ENCODE measurements at places on chromosomes 2 and 18. TPM values are rescaled to one million over a fixed set of nuclear protein-coding genes. Genes with fewer than 3 reads are reported as not detected.

Gene CSRNP3
- 8.5 TPM for polyA plus RNA-seq

- DNase-seq, result no peak
- H3K27me3 ChIP-seq, result no peaks in the 10 kb centered on the region
- no peaks in the 10 kb centered on the region for H3K36me3 ChIP-seq
- no peaks in the 10 kb centered on the region for H3K4me1 ChIP-seq
- no peak overlapping the region for H3K4me3 ChIP-seq
These were observed 354.1 kb downstream of the TXNL1 start for GRCh38 chr18:56284319-56284718.

- DNase-seq, result no peak
- no peaks in the 10 kb centered on the region for H3K36me3 ChIP-seq
- H3K27me3 ChIP-seq, result no peaks in the 10 kb centered on the region
- peak overlapping the region; percentile 7 for H3K27ac ChIP-seq
- no peaks in the 10 kb centered on the region for H3K4me1 ChIP-seq
- H3K4me3 ChIP-seq, result no peak overlapping the region
These were observed 270.2 kb downstream of the EN1 start for GRCh38 chr2:118577202-118577601.

Gene NOSTRIN
- polyA plus RNA-seq, result 37.8 TPM

DNA sequence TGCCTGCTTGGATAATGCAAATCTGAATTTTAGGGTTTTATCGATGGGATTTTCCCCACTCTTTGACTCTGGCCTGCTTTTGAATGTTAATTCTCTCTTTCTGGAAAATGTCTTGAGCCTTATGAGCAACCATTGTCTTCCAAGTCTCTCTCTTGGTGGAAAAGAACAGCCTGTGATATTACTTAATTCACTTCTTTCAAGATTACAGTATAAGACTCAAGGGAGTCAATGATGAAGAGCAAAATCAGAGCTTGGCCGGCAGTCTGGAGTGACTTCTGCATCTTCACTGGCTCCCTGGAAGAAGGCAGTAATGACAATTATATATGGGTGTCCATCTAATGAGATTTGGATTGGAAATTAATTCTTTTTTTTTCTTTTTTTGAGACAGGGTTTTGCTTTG is 122.9 kb upstream of the ZEB2 start:
- no peak overlapping the region for H3K27ac ChIP-seq
- H3K4me3 ChIP-seq, result no peak overlapping the region
- no peak for DNase-seq
- no peaks in the 10 kb centered on the region for H3K27me3 ChIP-seq
- H3K4me1 ChIP-seq, result no peaks in the 10 kb centered on the region
- no peaks in the 10 kb centered on the region for H3K36me3 ChIP-seq

DNA sequence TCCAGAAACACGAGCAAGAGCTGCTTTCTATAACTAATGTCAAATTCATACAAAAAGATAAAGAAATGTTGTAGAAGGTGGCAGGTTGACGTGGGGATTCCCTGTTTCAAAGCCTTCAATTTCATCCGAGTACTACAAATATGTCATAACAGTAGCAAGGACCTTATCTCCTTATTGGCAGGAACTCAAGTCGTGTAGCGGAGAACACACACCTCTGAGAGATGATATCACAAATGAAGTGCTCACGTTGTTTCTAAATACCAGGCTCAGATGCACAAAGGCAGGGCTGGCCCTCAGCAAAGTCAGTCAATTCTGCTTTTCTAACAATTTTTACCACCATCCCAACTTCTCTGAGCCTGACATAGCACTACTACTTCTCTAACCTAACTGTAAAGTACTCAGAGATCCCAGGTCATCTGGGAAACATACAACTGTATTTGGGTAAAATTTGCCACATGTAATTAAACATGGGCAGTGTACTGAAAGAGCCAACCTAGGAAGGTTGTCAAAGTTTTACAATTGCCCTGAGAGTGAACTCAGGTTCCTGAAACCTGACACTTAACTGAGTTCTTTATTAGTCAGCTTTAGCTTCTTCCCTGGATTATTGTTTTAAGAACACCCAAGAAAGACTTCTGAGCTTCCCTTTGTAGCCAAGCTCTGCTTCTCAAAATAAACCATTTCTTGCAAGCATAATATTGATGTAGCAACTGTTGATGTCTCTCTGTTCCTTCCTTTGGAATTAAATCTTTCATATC is 813.7 kb upstream of the ACVR2A start:
- DNase-seq, result no peak
- H3K27ac ChIP-seq, result no peak overlapping the region
- H3K4me1 ChIP-seq, result peaks cover 3% of the 10 kb centered on the region
- no peak overlapping the region for H3K4me3 ChIP-seq
- no peaks in the 10 kb centered on the region for H3K27me3 ChIP-seq

Gene RNF152
- polyA plus RNA-seq, result 14.6 TPM

Gene TEKT4
- 1.8 TPM for polyA plus RNA-seq

Gene TNFRSF11A
- polyA plus RNA-seq, result 4.6 TPM

- peak overlapping the region; percentile 20 for H3K4me3 ChIP-seq
- peaks cover 93% of the 10 kb centered on the region for H3K27me3 ChIP-seq
- no peaks in the 10 kb centered on the region for H3K36me3 ChIP-seq
- peaks cover 25% of the 10 kb centered on the region for H3K4me1 ChIP-seq
- peak; percentile 28 for DNase-seq
These were observed 1.4 kb upstream of the SOX11 start for GRCh38 chr2:5690718-5691220.

- H3K27ac ChIP-seq, result no peak overlapping the region
- H3K27me3 ChIP-seq, result no peaks in the 10 kb centered on the region
- H3K36me3 ChIP-seq, result no peaks in the 10 kb centered on the region
- no peak overlapping the region for H3K4me3 ChIP-seq
- peaks cover 16% of the 10 kb centered on the region for H3K4me1 ChIP-seq
These were observed 138.0 kb upstream of the CDCA7 start for GRCh38 chr2:173216668-173217067.

DNA sequence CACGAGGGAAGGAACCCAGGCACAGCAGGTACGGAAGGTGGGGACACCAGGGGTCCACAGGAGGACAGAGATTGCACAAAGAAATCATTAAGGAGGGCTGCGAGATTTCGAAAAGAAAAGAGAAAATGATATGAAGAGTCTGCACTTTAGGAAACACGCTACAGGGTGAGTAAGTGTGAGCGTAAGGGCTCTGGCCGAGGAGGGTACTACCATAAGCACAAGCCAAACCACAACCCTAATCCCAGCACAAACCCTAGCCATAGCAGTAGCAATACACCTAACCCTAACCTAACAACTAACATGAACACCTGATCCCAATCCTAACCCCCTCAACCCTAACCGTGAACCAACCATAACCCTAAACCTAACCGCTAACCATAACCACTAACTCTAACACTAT is 104.0 kb downstream of the ZNF516 start:
- H3K4me3 ChIP-seq, result no peak overlapping the region
- no peaks in the 10 kb centered on the region for H3K27me3 ChIP-seq
- H3K4me1 ChIP-seq, result peaks cover 47% of the 10 kb centered on the region

GRCh38 chr2:208134928-208135586 is 5.4 kb upstream of the CRYGC start:
- H3K36me3 ChIP-seq, result no peaks in the 10 kb centered on the region
- H3K27ac ChIP-seq, result no peak overlapping the region
- H3K4me3 ChIP-seq, result no peak overlapping the region
- no peaks in the 10 kb centered on the region for H3K27me3 ChIP-seq
- no peak for DNase-seq
- no peaks in the 10 kb centered on the region for H3K4me1 ChIP-seq
